ENCODE measurements at places on chromosomes 16 and 17.
A peak's percentile ranks its signal among the peaks of the same experiment; 100 is the strongest.

GRCh38 chr16:78461087-78461486 lies 361.6 kb downstream of the WWOX start:
- no peak for DNase-seq

GRCh38 chr17:7486181-7486580 lies 2.0 kb downstream of the POLR2A start:
- no peak for DNase-seq

DNA sequence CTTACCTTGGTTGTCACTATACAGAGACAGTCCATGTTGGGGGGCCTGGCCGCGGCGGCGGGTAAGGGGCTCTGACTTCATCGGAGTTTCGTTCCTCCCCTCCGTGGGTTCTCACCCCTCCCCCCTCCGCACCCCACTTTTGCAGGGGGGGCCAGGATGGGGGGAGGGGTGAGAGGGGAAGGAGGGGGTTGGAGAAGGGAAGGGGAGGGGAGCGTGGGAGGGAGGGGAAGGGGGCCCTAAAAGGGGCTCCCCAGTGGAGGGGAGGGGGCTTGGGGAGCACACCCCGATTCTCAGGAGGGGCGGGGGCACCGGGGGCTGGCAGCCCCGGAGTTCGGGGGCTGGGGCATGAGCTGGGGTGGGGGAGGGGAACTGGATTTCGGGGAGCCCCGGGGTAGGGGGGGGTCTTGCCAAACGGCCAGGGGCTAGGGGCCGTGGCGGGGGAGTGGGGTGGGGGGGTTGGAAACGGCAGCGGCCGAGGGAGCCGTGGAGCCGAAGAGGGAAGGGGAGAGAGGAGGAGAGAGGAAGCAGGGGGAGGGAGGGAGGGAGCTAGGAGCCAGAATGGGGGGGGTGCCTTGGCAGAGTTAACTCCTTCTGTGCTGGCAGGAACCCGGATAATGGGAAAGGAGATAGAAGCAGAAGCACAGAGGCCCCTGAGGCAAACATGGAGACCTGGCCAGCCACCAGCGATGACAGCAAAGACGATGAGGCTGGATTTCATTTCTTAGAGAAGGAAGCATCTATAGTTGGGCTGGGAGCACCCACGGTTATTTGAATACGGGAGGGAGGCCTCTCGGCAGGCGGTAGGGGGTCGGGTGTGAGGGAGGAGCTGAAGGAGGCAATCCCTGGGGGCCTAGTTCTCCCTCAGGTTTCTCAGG lies 2.3 kb downstream of the DLG4 start:
- DNase-seq: no peak

DNA sequence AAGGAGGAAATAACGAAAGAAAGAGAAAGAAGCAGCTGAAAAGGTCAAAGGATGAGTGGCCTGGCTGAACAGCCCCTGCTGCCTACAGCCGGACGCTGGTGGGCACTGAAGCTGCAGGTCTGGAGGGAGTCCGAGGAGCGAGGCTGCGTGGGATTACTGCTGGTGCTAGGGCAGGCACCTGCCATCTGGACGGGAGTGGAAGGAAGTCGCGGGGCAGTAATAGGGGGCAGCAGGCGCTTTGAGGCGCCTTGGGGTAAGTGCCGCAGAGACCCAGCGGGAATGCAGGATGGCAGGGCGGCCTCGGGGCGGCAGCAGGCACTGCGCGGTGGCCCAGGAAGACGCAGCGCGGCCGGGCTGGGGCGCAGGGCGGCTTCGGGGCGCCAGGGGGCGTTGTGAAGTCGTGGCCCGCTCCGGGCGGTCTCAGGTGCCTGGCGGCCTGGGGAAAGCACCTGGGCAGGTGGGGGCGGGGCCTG lies 303 bp upstream of the SCNN1G start:
- DNase-seq: peak; percentile 79

GRCh38 chr17:44266402-44267164 lies 1.4 kb downstream of the SLC4A1 start:
- DNase-seq: no peak

GRCh38 chr16:11260596-11260966 lies 4.6 kb upstream of the SOCS1 start:
- DNase-seq: no peak

DNA sequence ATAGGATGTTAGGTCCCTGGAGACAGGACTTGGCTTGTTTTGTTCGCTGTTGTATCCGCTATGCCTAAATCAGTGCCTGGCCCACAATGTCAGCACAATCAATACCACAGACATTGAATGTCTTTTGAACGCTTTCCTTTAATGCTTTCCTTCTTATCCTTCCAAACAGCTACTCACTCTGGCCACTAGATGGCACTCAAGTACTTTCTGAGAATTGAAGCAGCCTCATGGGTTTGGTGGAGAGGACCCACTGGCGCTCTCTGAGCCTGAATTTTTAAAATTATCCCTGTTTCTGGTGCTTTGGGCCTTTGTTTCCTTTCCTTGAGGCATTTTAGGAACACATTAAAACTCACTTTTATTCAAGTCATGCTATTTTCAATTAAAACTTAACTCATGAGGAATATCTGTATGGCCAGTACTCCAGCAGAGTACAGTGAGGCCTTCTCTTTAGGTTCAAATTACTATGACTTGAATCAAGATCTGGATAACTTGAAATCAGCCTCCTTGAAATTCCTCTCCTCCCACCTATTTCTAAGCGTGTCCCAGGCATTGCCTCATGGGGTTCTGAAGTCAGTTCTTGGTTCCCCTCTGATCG lies 3.2 kb upstream of the NLRP1 start:
- DNase-seq: peak; percentile 78

DNA sequence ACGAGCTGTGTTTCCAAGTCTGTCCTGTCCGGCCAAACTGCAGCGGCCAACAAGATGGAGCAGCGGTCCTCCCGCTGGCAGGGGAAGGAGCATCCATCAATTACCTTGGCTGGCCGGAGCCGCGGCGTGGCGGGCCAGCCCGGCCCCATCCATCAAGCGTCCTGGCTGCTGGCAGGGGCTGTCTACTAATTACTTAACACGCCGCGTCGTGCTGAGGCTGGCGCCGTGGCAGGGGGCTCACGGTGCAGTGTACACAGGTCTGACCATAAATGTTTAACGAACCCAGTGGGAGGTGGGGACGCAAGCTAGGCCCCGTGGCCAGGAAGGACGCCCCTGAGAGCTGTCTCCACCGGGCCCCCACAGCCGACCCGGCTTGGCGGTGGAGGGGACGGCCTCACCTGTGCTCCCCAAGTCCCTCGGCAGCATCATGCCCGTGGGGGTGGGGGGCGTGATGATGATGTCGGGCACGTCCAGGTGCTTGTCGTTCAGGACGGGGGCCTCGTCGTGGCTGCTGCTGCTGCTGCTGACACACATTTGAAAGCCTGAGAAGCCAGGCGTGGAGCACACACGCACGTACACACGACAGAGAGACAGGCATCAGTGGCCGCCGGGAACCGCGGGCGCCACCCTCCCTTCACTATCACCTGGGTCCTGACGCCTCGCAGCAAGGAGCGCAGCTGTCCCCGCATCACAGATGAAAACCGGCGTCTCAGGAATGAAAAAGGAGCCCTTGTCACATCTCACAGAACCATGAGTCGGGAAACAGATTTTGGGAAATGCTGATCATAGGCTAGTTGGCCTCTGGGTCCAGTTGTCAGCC lies 21.2 kb upstream of the GINS2 start:
- no peak for DNase-seq

DNA sequence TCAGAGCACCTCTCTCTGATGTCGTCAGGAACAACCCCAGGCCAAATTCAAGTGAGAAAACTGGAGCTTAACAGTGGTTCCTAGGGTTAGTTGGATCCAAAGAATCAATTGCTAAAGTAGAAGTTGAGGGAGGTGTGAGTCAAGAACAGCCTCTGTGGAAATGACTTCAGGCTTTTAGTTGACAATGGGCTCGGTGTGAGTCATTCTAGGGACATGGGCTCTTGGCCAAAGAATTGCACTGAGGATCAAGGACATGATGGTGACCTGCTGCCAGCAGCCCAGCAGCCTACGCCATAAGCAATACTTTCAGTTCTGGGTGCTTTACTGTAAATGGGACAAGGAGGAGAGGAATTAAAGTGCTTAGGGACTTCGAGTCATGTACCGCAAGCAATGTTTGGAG lies 32.1 kb upstream of the SMURF2 start:
- no peak for DNase-seq

DNA sequence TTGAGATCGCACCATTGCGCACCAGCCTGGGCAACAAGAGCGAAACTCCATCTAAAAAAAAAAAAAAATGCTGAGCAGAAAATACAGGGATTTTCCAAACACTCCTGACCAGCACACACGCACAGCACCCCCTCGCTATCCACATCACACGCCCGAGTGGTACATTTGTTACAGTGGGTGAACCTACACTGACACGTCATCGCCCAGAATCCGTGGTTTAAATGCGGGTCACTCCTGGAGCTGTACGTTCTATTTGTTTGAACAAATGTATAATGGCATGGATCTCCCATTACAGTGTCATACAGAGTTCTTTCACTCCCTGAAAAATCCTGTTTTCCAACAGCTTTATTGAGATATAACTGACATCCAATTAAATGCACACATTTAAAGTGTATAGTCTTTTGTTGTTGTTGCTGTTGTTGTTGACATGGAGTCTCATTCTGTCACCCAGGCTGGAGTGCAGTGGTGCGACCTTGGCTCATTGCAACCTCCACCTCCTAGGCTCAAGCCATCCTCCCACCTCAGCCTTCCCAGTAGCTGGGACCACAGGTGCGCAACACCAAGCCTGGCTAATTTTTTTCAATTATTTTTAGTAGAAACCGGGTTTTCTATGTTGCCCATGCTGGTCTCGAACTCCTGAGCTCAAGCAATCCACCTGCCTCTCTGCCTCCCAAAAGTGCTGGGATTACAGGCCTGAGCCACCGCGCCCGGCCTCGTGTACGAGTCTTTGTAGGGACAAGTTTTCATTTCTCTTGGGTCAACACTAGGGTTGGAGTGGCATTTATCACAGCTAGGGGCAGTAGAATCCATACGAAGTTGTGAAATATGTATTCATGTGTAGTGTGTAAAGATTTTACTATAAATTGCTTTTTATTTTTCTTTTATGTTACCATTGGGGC lies 4.4 kb upstream of the CARHSP1 start:
- DNase-seq: no peak

- no peak for DNase-seq
Measured at GRCh38 chr17:8224891-8225812, 14.8 kb upstream of the AURKB start.

GRCh38 chr17:32020943-32021614 lies 13.9 kb downstream of the LRRC37B start:
- DNase-seq: no peak

- no peak for DNase-seq
Measured at GRCh38 chr17:29760279-29761039, 137.7 kb upstream of the CORO6 start.

- DNase-seq: no peak
Measured at GRCh38 chr17:40978575-40979151, 5.5 kb downstream of the KRT40 start.

- DNase-seq: no peak
Measured at GRCh38 chr17:49407086-49407485, 7.6 kb downstream of the PHB1 start.

- peak; percentile 68 for DNase-seq
Measured at GRCh38 chr17:39209317-39210092, 9.4 kb downstream of the RPL19 start.

DNA sequence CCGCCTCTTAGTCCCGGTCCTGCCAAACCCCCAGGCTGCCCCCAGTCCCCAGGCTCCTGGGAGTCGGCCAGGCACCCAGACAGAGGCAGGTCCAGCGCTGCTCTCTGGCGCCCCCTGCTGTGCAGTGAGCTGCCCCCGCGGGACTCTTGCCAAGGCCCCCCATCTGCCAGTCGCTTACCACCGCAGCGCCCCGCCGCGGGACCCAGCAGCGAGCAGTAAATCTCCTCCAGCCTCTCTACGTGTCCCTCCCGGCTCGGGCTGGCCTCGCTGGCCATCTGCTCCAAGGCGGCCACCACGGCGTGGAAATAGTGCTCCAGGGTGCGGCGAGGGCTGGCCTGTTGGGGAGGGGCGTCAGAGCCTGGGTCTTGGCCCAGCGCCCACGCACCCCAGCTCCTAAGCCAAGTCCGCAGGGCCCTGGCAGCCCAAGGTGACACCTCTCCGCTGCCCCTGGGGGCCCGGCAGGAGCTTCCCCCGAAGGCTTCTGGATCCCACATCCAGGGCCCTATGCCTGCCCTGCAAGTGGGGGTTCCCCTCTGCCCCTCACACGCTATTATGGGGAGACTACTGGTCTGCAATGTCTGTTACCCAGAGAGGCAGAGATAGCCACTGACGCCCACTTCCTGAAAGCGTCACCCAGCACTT lies 33.7 kb upstream of the MFSD6L start:
- no peak for DNase-seq

- no peak for DNase-seq
Measured at GRCh38 chr16:54508351-54508750, 221.8 kb upstream of the IRX3 start.

DNA sequence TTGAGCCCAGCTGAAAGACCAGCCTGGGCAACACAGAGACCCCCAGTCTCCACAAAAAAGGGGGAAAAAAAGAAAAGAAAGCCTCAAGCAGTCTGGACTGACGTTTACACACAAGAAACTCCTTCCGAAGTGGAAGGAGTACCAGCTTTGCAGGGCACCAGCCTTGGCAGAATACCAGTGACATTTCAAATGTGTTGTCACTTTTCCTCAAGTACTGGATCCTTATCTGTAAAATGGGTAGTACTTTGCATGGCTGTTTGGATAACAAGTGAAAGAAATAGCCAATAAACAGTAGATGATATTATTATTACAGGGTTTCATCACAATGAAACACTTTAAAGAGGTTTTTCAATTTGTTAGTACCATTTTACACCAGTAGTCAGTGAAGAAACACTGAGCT lies 14.2 kb downstream of the YWHAE start:
- DNase-seq: no peak

DNA sequence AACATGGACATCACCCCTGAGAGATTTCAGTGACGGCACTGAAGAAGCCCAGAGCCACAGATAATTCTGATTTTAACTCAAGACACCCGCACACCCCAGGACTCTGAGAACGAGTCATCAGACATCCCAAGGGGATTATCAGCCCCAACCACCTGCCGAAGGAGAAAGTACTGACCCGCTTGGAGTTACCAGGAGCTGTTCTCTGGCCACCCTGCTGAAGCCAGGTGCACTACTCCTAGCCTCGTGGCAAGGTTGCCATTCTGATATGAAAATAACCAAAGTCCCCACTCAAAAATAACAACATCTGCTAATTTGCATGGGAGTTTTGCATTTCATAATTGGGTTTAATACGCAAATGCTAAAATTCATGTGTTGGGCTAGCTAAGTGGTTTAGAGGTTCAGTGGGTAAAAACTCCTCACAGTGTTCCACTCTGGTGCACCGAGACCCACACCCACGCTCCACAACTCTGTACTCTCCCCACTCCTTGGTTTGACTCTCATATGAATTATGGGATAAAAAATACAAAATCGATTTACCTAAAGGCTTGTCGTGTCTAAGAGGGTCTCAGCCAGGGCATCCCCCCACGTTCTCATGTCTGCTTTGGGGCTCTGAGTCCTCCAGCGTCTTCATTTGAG lies 143.0 kb upstream of the NOL11 start:
- no peak for DNase-seq

DNA sequence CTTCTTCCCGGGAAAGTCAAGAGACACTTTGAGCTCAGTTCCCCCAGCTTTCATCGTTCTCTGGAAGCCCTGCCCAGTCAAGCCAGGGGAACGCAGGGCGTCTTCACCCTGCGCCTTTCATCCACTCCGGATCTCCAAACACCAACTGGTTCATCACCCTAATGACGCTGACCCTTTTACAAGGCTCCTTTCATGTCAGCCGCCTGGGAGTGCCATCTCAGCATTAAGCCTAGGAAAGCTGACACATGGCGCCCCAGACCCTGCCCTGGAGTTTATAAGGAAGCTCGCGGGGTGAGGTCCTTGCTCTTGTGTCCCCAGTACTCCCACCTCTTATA lies 594 bp upstream of the DNAJC7 start:
- DNase-seq: no peak

- no peak for DNase-seq
Measured at GRCh38 chr17:27944546-27945332, 51.6 kb upstream of the LYRM9 start.

- no peak for DNase-seq
Measured at GRCh38 chr16:25370541-25370940, 112.9 kb upstream of the ZKSCAN2 start.

All from T-helper 2 cell (primary cell).